Activated CD8-positive, alpha-beta memory T cell treated with anti-CD3 and anti-CD28 coated beads, Interleukin-2, amount 10 ng/mL, durations not matched to agents 7 days and 5 days (primary cell): ENCODE measurements at places on chromosomes 3 and 15. TPM values are rescaled to one million over a fixed set of nuclear protein-coding genes. Genes with fewer than 3 reads are reported as not detected.

The GHSR gene
- not detected for total RNA-seq

The LIPH gene
- total RNA-seq = not detected

The GHRL gene
- 0.77 TPM for total RNA-seq

The CAPN3 gene
- 3.6 TPM for total RNA-seq

The SGO1 gene
- 43.5 TPM for total RNA-seq

The PYGO1 gene
- total RNA-seq = not detected

The NCEH1 gene
- 11.4 TPM for total RNA-seq

The RLBP1 gene
- total RNA-seq = not detected

The PATL2 gene
- total RNA-seq = 38.4 TPM

The CNTN3 gene
- total RNA-seq = not detected

The FAM107A gene
- total RNA-seq = not detected

The TGM5 gene
- total RNA-seq = 0.91 TPM

The CHRD gene
- not detected for total RNA-seq

The OXNAD1 gene
- total RNA-seq = 44.9 TPM

The CCDC32 gene
- 27.8 TPM for total RNA-seq

DNA sequence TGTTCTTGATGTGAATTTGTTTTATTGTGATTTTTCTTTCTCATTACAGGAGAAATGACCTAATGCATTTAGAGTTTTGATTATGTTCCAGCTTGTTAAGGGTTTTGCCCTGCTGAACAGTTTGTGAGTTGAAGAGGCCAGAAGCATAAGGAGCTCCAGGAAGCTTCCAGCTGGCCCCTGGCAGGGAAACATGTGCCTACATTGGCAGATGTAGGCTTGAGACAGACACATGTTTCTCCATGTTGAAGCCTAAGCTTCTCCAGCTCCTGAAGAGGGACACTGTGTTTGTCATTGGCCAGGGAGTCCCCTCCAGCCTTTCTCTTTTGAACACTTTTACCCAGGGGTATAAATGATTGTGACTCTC is 88.4 kb downstream of the ASB7 start:
- H3K36me3 ChIP-seq = no peaks in the 10 kb centered on the region
- no peak overlapping the region for H3K27ac ChIP-seq
- peaks cover 17% of the 10 kb centered on the region for H3K27me3 ChIP-seq
- no peaks in the 10 kb centered on the region for H3K4me1 ChIP-seq
- H3K4me3 ChIP-seq = no peak overlapping the region

- H3K4me3 ChIP-seq = no peak overlapping the region
- no peaks in the 10 kb centered on the region for H3K27me3 ChIP-seq
Measured at GRCh38 chr3:76016111-76016510, 230.8 kb upstream of the ZNF717 start.

DNA sequence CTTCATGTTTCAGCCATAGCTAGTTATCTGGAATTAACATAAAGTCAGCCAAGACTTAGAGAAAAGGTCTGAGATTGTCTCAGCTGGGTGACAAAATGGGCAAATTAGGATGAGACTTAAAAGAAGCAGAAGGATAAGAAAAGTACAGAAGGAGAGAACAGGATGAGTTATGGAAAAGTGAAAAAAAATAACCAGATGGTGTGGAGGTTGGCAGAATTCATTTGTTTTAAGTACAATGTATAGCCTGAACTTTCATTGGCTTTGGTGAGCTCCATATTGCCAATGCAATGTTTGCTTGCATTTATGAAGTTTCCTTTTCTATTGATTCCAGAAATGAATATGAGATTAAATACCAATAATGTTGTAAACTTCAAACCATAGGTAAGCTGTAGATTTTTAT is 447.2 kb upstream of the DPH6 start:
- DNase-seq = no peak
- H3K36me3 ChIP-seq = no peaks in the 10 kb centered on the region
- H3K4me3 ChIP-seq = no peak overlapping the region
- no peak overlapping the region for H3K27ac ChIP-seq
- H3K27me3 ChIP-seq = no peaks in the 10 kb centered on the region
- no peaks in the 10 kb centered on the region for H3K4me1 ChIP-seq

- no peak for DNase-seq
- H3K27ac ChIP-seq = no peak overlapping the region
- no peak overlapping the region for H3K4me3 ChIP-seq
Measured at GRCh38 chr3:8371085-8371551, 130.5 kb upstream of the LMCD1 start.

- no peaks in the 10 kb centered on the region for H3K27me3 ChIP-seq
- DNase-seq = no peak
- H3K4me3 ChIP-seq = no peak overlapping the region
- no peaks in the 10 kb centered on the region for H3K4me1 ChIP-seq
- H3K36me3 ChIP-seq = no peaks in the 10 kb centered on the region
Measured at GRCh38 chr3:118683636-118684035, 351.0 kb downstream of the IGSF11 start.

DNA sequence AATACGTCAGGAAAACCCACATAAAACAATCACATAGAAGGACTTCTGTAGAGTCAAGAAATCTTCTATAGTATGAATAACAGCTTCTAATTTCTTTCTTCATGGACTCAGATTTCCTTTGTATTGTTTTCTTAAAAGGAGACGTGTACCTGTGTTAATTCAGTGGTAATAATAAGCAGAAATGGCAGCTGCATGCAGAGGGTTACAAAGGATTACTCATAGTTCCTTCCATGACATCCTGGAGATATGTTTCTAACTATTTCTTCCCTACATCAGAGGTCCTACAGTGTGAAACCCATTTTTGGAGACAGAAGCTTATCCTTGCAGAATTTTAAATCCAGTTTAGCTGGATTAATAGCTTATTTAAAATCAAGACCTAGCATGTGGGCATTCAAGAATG is 36.1 kb downstream of the FBXL22 start:
- no peak overlapping the region for H3K27ac ChIP-seq
- peaks cover 9% of the 10 kb centered on the region for H3K4me1 ChIP-seq
- DNase-seq = no peak
- no peaks in the 10 kb centered on the region for H3K27me3 ChIP-seq

- H3K4me1 ChIP-seq = no peaks in the 10 kb centered on the region
- no peak overlapping the region for H3K4me3 ChIP-seq
- no peak for DNase-seq
- H3K27ac ChIP-seq = no peak overlapping the region
- H3K27me3 ChIP-seq = no peaks in the 10 kb centered on the region
Measured at GRCh38 chr3:135752851-135753250, 212.7 kb upstream of the PPP2R3A start.

DNA sequence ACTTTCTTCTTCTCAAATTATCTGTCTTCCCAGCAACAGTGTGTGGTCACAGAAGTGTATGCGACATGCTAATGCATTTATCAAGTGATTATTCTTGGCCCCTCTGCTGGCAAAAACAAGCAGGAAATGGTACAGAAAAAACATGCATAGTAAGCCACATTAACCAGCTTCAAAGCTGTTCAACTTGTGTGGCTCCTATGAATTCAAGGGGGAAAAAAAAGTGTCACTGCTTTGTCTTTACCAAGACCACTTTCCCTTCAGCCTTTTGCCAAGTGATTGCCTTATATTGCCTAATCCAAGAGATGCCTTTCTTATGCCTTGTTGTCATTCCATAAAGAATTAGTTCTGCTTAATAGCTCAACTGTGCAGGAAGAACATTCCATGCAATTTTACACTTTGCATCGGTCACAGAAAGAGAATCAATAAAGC is 39.1 kb downstream of the PRTG start:
- H3K27ac ChIP-seq = no peak overlapping the region
- H3K27me3 ChIP-seq = peaks cover 6% of the 10 kb centered on the region
- H3K4me1 ChIP-seq = peaks cover 9% of the 10 kb centered on the region
- no peak for DNase-seq
- no peaks in the 10 kb centered on the region for H3K36me3 ChIP-seq

DNA sequence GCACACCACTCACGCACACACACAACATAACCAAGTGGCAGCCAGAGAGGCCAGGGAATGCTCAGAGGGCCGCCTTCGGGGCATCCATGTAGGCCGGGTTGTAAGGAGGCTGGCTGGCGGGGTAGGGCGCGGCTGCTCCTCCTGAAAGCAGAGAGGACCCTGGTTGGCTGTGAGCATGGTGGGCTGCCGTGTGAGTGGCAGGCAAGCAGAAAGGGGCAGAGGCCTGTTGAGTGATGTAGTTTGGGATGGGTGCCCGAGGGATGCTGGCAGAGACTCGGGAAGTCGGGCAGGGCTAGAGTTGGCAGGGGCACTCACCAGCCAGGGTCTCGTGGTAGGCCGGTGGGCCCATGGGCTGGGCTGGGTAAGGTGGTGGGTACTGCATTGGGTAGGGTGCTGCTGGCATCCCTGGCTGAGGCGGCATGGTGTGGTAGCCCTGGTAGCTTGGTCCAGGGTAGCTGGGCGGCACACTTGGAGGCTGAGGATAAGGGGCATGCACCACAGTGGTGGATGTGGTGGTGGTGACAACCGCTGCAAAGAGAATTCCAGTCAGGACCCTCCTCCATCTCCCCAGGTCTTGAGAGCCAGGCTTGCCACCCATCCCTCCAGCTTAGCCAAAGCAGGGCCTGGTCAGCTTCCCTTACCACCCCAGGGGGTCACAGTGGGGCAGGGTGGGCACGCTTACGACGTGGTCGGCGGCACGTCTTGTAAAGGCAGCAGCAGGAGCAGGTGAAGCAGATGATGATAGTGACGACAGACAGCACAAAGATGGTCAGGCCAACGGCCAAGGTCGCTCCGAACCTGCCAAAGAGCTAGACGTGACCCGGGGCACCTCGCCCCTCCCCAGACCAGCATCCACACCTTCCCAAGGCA is 22.7 kb downstream of the ATRIP start:
- H3K27ac ChIP-seq = peak overlapping the region; percentile 85
- peak overlapping the region; percentile 31 for H3K4me3 ChIP-seq
- H3K27me3 ChIP-seq = no peaks in the 10 kb centered on the region
- DNase-seq = no peak
- peaks cover 47% of the 10 kb centered on the region for H3K36me3 ChIP-seq

- H3K27ac ChIP-seq = no peak within 1 kb of the TSS
- peak within 1 kb of the TSS; percentile 77 for H3K4me3 ChIP-seq
- no peaks in the 10 kb centered on the region for H3K36me3 ChIP-seq
Measured at GRCh38 chr3:123066896-123067688, at the start of gene PDIA5. Gene PDIA5, plus strand, starts transcription at chr3:123067025. Its CDS starts 140 bp downstream, at chr3:123067165.

DNA sequence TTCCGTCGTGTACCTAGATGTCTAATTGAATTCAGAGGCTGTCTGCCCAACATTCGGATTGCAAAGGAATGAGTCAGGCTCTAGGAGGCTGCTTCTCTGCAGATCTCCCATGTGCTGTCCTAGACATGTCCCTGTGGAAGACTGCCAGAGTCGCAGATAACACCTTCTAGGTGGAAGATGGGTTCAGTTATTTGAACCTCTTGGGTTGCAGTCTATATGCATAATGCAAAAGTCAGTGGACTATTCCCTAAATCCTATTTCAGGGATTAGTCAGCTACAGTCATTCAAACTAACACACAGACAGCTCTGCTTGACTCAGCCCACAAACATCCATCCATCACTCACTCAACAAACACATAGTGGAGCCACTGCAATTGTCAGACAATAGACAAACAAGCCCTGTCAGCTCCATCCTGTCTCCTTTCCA is 300.0 kb upstream of the CTNNB1 start:
- H3K27me3 ChIP-seq = peaks cover 4% of the 10 kb centered on the region
- H3K4me1 ChIP-seq = no peaks in the 10 kb centered on the region
- no peak for DNase-seq
- H3K36me3 ChIP-seq = no peaks in the 10 kb centered on the region

GRCh38 chr3:52880474-52880873 is 16.9 kb downstream of the STIMATE start:
- H3K27me3 ChIP-seq = no peaks in the 10 kb centered on the region
- no peak overlapping the region for H3K4me3 ChIP-seq
- H3K36me3 ChIP-seq = peaks cover 22% of the 10 kb centered on the region
- no peak overlapping the region for H3K27ac ChIP-seq
- no peak for DNase-seq

GRCh38 chr3:49554633-49555265 is 472 bp downstream of the BSN start:
- H3K27ac ChIP-seq = no peak overlapping the region
- peak overlapping the region; percentile 44 for H3K4me3 ChIP-seq
- peaks cover 41% of the 10 kb centered on the region for H3K27me3 ChIP-seq
- H3K36me3 ChIP-seq = no peaks in the 10 kb centered on the region
- H3K4me1 ChIP-seq = peaks cover 31% of the 10 kb centered on the region

- H3K27me3 ChIP-seq = no peaks in the 10 kb centered on the region
- H3K4me3 ChIP-seq = no peak overlapping the region
- H3K4me1 ChIP-seq = peaks cover 2% of the 10 kb centered on the region
- DNase-seq = no peak
- H3K27ac ChIP-seq = no peak overlapping the region
Measured at GRCh38 chr3:11576453-11576852, 67.3 kb downstream of the VGLL4 start.

- H3K36me3 ChIP-seq = peaks cover 3% of the 10 kb centered on the region
- no peak for DNase-seq
- no peak overlapping the region for H3K27ac ChIP-seq
- peaks cover 28% of the 10 kb centered on the region for H3K4me1 ChIP-seq
Measured at GRCh38 chr15:64611085-64611725, 150.8 kb downstream of the ZNF609 start.

- no peaks in the 10 kb centered on the region for H3K4me1 ChIP-seq
- H3K36me3 ChIP-seq = no peaks in the 10 kb centered on the region
- H3K4me3 ChIP-seq = no peak overlapping the region
Measured at GRCh38 chr15:37361621-37362020, 261.3 kb upstream of the MEIS2 start.

DNA sequence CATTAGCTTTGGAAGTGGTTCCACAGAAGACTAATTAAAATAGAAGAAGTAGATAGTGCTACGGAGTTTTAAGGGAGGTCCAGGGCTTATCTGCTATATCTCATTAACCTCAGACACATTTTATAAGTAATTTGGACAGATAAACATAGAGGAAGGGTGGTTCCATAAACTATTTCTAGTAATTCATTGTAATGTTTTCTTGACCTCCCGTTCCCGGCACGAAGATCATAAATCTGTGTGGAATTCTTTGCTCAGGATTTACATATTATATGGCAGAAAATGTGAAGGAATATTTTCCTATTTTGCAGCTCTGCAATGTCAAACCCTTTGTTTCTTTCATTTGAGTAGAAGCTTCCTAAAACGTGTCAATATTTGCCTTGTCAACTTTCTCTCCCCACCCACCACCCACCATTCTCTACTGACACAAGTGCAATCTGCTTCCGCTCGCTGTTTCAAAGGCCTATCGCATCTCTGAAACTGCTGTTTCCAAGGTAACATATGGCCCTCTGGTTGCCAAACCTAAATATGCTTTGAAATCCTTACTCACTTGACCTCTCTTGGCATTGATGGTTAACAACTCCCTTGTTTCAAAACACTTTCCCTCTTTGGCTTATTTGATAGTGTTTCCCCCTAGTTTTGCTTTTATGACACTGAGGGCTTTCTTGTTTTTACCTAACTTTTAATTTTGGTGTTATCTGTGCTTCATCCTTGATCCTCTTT is 21.4 kb upstream of the PLSCR5 start:
- no peak overlapping the region for H3K27ac ChIP-seq
- no peak overlapping the region for H3K4me3 ChIP-seq
- H3K4me1 ChIP-seq = peaks cover 5% of the 10 kb centered on the region
- no peak for DNase-seq
- no peaks in the 10 kb centered on the region for H3K27me3 ChIP-seq

GRCh38 chr3:41362638-41363559 is 163.6 kb downstream of the CTNNB1 start:
- no peak overlapping the region for H3K27ac ChIP-seq
- no peaks in the 10 kb centered on the region for H3K27me3 ChIP-seq
- no peaks in the 10 kb centered on the region for H3K36me3 ChIP-seq
- no peak for DNase-seq

GRCh38 chr3:137078040-137078439 is 120.3 kb downstream of the IL20RB start:
- H3K27me3 ChIP-seq = peaks cover 34% of the 10 kb centered on the region
- DNase-seq = no peak
- no peak overlapping the region for H3K27ac ChIP-seq
- no peak overlapping the region for H3K4me3 ChIP-seq
